ENCODE measurements at places on chromosomes 7 and 10. TPM values are rescaled to one million over a fixed set of nuclear protein-coding genes. Genes with fewer than 3 reads are reported as not detected.

GRCh38 chr10:18086746-18087145 is 53.5 kb upstream of the CACNB2 start:
- no peak for DNase-seq

DNA sequence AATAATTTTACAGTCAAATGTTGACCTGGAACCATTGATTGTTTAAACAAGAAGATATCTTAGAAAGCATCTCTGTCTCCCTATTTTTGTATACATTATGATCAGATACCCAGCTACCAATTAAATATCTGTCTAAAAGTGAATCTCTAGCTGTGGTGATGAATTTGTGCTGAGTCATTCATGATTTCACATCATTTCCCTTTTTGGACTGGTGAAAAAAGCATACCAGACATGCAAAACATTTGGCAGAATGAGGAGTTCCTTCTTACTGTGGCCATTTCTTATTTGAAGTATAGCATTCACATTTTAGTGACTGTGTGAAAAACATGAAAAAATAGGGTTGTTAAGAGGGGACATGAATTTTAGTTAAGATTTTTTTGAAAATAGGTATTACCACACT is 98.0 kb upstream of the GATA3 start:
- DNase-seq, result no peak

DNA sequence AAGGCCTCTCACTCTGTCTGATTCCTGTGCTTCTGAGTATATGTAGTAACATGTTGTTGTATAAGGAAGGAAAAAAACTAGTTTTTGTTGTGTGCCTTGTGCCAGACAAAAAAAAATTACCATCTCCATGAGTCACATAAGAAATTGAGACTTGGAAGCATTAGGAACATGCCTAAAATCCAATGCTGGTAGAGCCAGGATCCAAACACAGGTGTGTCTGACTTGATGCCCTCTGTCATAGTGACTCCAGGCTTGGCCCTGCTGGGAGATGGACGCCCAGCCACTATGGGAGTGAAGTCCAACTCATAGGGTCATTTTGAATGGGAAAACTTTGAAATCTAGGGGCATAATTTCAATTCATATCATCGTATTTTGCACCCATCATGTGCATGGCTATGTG is 38.0 kb downstream of the PYROXD2 start:
- no peak for DNase-seq

GRCh38 chr10:15352201-15352600 is 18.9 kb downstream of the FAM171A1 start:
- DNase-seq, result no peak

DNA sequence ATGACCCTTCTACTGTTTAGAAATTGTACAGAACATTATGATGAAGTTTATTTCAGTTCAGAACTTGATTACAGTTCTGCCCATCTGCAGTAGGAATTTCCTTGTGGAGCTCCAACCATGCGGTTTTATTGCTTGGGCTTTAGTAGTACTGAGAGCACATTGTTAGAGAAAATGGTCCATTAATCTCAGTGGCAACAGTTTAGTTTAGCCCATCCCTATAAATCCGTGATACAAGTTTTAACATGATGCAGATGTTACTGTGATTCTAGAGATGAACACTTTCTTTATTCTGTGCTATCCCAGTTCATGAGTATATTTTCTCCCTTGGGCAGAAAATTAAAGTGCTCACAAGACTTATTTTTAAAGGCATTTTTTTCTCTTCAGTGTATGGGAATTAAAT is 84.8 kb upstream of the FZD8 start:
- no peak for DNase-seq

GRCh38 chr7:138882249-138882648 is 84.3 kb upstream of the ATP6V0A4 start:
- no peak for DNase-seq

DNA sequence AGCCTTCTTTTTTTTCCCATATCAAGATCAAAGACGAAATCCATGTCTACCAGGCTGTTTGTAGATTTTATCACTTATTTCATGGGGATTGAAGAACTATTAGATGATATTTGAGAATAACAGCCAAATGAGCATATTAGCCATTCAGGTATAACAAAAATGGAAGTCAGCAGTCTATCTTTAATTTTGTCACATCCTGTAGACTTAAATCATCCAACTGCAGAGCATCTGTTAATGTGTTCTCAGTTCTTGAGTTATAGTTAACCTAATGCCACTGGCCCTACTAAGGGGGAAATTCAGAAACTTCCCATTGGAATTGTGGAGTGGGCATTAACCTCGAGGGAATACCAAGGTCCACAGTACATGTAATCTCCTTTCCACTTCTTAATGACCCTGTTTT is 380.1 kb downstream of the CNTNAP2 start:
- no peak for DNase-seq

DNA sequence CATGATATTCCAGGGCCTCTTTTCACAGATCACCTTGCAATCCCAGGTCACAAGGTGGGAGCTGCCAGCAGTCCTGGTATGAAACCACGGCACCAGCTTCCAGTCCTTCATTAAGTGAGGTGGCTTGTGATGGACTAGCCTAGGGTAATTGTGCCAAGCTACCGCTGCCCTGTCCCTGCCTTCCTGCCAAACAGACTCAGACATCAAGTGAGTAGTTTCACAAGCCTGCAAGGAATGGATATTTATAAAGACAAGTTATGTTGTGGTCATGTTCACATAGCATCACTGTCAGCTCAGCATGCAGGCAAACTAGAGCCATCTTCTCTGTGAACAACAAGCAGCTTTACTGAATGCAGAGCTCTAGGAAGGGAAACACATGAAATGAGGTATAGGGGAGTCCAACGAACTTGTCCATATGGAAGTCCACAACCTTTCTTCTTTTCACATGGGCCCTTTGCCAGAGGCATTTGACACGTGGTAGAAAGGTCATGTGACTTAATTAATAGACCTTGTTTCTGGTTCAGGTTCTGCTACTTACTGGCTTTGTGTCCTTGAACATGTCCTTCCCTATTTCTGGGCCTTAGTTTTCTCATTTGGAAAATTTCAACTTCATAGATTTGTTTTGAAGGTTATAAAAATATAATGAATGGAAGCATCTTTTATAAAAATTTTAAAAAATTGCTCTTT is 1061.2 kb downstream of the KCNMA1 start:
- peak; percentile 50 for DNase-seq

DNA sequence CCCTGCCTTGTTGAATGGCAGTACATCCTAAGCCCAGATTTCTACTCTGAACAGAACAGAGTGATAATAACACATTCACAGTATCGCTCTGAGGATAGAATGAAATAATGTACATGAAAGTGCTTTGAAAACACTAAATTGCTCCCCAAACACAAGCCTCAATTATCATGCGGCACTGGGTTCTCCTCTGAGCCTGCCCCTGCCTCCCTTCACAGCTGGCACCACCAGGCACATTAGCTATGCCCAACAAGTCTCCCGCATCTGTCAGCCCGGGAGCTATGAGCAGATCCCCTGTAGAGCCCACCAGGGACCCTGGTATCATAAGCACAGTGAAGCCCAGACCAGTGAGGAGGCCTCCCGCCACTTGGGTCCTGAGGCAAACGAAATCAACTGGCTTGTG is 405.5 kb downstream of the GRID1 start:
- DNase-seq, result no peak

DNA sequence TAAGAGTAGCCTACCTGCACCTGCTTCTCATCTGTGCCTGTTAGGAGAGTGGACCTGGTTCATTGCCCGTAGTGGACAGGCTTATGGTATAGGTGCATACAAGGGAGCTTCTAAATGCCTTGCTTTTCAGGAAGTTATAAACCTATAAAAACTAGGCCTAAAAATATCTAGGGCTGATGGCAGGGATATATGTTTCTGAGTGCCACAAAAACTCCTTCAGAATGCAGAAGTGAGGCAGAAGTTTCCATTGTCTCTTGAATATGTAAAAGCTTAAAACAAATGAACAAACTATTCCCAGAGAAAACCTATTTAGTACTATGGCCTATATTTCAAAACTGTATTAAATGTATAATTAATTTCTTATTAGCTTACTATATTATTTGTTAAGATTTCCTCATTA is 91.8 kb downstream of the RNLS start:
- DNase-seq, result no peak

- no peak for DNase-seq
These were observed 16.0 kb downstream of the TWIST1 start for GRCh38 chr7:19101472-19101871.

DNA sequence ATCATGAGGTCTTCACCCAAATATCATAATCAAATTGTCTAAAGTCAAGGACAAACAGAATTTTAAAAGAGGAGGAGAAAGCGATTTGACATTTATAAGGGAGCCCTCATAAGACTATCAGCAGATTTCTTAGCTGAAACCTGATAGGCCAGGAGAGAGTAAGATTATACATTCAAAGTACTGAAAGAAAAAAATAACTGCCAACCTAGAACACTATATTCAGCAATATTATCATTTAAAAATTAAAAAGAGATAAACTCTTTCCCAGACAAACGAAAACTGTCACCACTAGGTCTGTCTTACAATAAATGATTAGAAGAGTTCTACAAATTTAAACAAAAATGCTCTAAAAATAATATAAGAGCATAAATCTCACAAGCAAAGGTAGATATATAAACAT is 154.1 kb upstream of the TMEM106B start:
- DNase-seq, result no peak

DNA sequence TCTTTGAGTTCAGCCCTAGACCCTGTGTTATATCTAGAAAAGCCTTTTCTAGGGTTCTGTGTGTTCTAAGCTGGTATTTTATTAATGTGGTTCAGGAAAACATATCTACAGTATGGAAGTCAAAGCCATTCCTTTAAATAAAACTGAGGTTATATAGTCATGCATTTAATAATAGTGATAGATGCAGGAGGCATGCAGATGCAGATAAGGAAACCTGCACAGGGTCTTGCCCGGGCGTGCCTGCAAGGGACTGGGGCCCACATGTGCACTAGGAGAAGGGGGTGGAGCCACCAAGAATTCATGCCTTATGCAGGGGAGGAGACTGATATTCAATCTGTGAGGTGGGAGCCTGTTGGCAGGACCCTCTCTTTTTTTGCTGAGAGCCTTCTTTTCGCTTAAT is 171.5 kb downstream of the PRPF18 start:
- no peak for DNase-seq

DNA sequence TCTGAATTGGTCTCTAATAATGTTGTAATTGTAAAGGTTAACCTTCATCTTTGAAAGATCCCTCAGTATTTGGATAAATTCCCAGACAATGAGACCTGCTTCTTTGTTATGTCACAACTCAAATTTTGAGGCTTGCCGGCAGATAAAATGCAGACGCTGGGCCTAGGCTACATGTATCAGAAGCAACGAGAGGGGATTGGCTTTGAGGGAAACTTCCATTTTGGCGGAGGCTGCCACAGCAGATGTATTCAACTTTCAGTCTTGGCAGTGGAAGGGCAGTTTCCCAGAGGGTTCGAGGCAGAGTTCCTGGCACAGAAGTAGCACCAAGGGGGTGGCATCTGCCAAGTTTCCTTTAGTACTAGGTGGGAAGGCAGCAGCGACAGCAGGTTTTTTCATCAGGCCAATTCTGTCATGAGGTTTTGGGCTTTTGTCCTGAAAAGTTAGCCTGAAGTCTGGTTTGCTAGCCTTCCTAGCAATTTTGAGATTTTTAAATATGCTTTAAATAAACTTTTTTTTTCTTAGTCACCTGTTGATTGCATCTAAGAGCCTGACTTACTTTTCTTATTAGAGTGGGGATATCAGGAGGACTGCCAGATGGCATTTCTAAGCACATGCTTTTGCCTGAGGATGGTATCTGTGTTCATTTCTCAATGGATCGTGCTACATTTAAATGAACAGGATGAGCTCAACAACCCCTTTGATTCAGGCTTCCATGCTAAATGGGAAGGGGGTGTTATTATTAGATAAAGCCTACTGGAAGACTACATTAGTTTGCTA is 89.5 kb upstream of the FAM3C start:
- no peak for DNase-seq

DNA sequence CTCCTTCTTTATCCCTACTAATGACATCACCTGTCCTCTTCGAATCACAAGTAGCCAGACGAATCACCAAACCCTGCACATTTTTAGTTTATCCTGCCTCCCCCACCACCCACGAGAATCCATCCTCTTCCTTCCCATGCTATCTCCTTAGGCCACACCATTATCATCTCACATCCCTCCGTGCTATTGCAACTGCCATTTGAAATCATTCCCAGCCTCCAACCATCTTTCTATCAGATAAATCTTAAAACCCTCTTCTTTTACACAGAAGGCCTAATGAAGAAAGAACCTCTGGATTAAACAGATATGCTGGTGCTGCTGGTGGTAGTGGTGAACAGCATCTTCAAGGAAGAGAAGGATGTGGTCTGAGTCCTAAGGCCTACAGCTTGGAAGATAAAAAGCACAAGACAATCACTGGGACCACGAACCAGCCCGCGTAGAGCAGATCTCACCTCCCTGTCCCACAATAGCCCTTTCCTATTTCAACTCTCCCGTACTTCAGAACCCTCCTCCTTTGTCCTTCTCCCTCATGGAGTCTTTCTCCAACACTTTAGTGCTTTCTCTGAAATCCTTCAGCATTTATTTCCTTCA is 403.1 kb downstream of the SFMBT2 start:
- no peak for DNase-seq

DNA sequence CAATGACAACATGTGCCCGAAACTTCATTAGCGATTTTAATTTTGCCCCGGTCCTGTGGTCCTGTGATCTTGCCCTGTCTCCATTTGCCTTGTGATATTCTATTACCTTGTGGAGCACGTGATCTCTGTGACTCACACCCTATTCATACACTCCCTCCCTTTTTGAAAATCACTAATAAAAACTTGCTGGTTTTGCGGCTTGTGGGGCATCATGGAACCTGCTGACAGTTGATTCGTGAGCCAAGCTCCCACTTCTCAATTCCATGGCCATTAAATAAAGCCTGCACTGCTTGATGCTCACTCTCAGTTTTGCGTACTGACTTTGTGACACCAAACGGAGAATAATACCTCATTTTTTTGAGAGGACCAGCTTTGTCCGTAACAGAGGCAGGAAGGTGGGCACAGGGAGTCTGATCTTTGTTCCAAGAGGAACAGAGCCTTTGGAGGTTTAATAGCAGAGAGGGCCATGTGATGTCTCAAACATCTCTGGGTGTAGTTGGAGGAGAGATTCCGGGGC is 3.8 kb upstream of the ADAMTS14 start:
- no peak for DNase-seq

Gene PNLIPRP3
- not detected for total RNA-seq

Gene FZD8
- 7.7 TPM for total RNA-seq

Gene ARHGAP19
- total RNA-seq, result 3.0 TPM

Gene ZNF425
- total RNA-seq, result 1.6 TPM

Gene TWIST1
- 1.0 TPM for total RNA-seq

Gene CASP2
- total RNA-seq, result 17.0 TPM

All from heart left ventricle (tissue), 16 donors.